Endodermal cell (in vitro differentiated cells): ENCODE measurements at places on chromosomes 6 and 20.

DNA sequence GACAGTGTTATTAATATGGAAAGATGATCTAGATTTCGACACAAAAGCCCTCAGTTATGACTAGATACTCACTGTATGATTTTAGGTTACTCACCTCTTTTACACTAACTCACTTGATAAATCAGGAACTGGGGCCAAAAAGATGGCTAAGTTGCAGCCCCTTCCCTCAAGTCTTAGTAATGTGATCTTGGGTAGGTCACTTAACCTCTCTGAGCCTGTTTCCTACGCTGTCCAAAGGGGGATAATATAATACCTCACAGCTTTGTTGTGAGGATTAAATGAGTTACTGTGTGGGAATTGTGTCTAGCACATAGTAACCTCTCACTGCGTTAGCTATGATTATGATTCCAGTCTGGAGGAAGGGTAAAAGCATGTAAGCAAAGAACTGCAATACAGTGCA, 1.3 kb downstream of the TTI1 start:
- no peak for DNase-seq

GRCh38 chr6:129504456-129504855, 205.5 kb downstream of the ARHGAP18 start:
- DNase-seq = no peak

- DNase-seq = no peak
Measured at GRCh38 chr6:75906871-75907270, 157.8 kb downstream of the MYO6 start.

GRCh38 chr20:19543101-19543500, 215.0 kb upstream of the RIN2 start:
- DNase-seq = no peak

DNA sequence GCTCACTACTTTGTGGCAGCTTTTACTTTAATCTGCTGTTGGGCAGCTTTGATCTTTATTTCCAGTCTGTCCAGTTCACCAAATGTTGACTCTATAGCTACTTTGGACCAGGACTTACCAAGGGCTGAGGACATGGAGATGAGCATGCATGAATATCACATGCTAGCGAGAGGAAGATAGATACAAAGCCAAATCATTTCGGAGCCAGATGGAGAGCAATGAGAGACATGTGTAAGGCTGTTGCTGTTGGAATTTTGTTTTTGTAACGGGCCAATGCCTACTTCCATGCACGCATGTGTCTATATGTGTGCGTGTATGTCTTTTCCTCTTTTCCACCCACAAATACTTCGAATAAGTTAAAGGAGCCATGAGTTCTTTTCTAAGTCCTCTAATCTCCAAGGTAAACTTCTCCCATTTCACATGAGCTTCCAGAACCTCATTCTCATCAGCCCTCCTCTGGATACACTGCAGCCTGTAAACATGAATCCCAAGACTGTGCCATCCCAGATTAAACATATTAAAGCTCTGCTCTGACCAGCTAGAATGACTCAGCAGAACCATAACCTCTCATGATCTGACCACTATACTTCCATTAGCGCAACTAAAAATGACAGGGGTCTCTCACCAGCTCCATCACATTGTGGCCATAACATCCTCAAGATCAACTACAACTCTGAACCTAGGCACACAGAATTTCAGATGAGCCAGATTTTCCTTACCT, 160.7 kb downstream of the LRFN2 start:
- no peak for DNase-seq

DNA sequence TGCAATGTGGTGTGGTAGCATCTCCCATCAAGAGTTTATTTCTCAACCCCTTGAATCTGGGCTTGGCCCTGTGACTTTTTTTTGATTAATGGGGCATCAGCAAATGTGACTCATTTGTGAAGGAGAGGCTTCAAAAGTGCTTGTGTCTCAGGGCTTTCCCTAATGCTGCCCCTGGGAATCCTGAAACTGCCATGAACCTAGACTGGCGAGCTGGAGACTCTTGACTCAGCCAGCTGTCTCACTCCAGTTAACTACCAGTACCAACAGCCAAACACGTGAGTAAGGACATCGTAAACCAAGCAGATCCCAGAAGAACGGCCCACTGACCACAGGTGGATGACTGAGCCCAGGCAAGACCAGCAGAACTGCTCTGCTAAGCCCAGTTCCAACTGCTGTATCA, 72.8 kb upstream of the ADTRP start:
- no peak for DNase-seq

- DNase-seq = no peak
Measured at GRCh38 chr6:161507375-161507774, 233.5 kb upstream of the AGPAT4 start.

- DNase-seq = no peak
Measured at GRCh38 chr20:44758247-44759101, 12.8 kb downstream of the KCNK15 start.

- no peak for DNase-seq
Measured at GRCh38 chr6:15595461-15596173, 67.2 kb downstream of the DTNBP1 start.

DNA sequence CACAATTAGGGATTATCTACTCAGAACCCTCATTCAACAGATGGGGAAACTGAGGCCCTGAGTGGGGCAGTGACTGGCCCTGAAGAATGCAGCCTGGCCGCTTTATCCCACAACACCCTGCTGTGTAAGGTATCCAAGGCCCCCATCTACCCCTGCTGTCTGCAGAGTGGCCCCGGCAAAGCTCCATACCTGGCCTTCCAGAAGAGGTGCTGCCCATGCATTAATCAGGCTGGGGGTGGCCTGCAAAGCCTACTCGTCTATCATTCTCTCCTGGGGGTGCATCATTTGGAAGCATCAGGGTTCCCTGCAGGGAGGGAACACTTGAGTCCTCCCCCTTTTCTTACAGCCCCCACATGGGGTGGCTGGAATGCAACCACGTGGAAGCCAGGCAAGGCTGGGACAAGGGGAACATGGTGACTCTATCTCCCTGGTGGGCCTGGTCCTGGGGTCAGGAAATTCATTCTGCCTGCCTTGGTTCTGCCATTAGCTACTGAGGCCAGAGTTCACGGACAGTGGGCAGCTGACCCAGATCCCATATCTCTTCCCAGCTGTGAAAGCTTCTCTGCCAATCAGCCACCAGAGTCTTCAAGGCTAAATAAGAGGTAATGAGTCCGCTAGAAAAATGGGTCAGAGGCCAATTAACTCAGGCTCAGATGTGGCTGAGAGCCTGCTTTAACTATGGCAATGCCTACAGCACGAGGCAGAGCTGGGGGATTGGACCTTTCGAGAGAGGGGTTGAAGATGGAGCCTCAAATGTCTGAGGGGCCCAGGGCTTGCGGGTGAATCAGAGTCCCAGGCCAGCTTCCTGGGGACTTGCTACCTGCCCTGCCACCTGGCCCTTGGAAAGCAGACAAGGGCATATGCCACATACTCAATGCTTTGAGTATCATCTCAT, 72.3 kb upstream of the TOX2 start:
- DNase-seq = no peak

- DNase-seq = no peak
Measured at GRCh38 chr6:33416386-33417127, 1.4 kb downstream of the CUTA start.

DNA sequence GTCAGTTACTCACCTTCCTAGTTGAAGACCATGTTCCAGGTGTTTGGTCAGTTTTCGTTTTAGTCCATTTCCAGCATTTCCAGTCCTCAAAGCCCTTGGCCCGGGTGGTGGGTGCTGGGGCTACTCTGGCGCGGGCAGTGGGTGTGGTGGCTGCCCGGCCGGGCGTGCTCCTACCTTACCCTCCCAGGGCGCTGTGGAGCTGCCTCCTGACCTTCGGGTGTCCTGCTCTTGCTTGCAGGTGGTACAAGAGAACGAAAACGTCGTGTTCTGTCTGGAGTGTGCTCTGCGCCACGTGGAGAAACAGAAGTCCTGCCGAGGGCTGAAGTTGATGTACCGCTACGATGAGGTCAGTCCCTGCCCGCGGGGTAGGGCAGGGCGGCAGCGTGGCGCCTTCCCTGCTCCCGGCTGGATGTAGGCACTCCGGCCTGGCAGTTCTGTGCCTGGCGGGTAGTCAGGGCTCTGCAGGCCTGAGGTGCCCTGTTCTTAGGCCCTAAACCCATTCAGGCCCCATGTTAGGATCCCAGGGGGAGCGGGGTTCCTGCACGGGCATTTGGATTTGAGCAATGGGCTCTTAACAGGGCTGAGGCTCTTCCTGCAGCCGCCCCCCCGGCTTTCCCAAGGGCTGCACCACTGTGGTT, 145.8 kb downstream of the DTNBP1 start:
- no peak for DNase-seq

- DNase-seq = peak; percentile 66
Measured at GRCh38 chr6:90297867-90298381, 1.3 kb upstream of the BACH2 start.

DNA sequence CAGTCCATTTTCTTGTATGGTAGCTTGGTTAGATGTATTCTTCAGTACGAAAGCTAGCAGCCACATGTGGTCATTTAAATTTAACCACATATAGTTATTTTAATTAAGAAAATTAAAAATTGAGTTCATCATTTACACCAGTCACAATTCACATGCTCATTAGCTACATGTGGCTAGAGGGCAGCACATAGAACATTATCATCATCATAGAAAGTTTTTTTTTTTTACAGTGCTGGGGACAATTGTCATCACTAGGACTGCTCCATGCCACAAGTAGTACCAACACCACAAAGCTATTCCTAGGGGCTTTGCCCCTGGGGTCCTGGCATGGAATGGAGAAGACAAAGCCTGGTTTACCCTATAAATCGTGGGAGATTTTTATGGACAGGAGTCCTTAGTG, 30.5 kb downstream of the PLCB4 start:
- DNase-seq = no peak

DNA sequence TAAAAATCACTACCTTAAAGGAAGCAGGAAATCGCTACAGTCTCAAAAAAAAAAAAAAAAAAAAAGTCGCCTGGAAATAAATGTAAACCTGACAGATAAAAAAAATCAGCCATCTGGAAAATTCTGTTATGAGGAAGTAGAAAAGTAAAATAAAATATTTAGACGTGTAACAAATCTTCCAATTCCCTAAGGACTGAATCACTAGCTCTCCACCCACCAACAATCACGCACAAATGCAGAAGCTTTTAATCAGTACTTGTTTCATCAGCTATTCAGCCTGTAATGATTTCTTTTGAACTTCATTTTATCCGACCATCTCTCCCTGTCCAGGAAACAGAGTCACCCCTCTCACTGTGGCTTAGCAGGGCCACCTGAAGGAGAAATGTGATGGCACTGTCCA, 59.0 kb downstream of the SLC23A2 start:
- no peak for DNase-seq

- DNase-seq = no peak
Measured at GRCh38 chr6:10769419-10769818, 21.8 kb downstream of the TMEM14B start.

DNA sequence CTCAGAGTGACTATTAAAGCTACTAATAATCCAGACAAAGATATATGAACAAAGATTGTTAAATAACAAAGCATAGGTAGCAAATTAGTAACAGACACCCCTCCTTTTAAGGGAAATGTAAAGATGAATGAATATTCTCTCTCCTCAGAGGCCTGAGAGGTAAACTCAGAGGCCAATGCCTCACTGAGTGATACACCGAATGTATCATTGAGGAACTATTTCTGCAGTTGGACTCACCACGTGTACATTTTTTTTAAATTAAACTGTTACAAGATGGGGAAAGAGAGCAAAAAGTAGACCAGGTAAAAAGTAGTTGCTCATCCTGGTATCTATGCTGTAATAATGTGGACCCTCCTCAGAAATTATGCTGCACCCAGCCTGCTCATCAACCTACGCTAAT, 72.3 kb upstream of the IPCEF1 start:
- DNase-seq = no peak

GRCh38 chr6:170244721-170245474, 46.0 kb downstream of the DLL1 start:
- peak; percentile 76 for DNase-seq

- no peak for DNase-seq
Measured at GRCh38 chr20:34316196-34316814, 13.2 kb upstream of the AHCY start.

DNA sequence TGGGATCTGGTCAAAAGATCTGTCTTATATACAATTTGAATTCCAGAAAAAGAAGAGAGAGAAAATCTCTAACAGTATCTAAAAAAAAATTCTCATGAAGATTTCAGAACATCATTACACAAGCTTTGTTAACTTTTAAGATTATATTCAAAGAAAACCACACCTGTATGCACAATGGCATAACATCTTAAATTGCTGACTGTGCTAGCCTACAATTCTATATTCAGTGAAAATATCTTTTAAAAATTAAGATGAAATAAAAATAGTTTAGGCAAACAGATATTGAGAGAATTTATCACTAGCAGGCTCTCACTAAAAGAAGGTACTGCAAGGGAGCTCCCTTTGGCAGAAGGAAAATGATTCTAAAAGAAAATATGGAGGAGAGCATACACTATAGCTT, 100.3 kb downstream of the BCKDHB start:
- no peak for DNase-seq

DNA sequence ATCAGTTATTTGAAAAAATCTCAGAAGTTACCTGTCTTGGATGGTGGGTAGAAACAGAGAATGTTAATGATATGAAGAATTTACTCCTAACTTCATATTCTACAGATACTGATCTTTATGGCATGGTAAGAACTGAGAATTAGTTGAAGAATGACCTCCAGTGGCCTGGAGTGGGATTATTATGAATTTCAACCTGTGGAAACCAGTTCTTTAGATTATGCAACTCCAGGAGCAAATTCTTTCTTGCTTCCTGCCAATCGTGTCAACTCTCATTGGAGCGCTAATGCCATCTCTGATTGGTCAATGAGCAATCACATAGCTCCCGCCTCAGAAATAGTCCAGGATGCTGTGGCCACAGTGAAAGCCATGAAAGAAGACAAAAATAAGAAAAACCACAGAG, 40.6 kb downstream of the LYRM2 start:
- DNase-seq = peak; percentile 60

DNA sequence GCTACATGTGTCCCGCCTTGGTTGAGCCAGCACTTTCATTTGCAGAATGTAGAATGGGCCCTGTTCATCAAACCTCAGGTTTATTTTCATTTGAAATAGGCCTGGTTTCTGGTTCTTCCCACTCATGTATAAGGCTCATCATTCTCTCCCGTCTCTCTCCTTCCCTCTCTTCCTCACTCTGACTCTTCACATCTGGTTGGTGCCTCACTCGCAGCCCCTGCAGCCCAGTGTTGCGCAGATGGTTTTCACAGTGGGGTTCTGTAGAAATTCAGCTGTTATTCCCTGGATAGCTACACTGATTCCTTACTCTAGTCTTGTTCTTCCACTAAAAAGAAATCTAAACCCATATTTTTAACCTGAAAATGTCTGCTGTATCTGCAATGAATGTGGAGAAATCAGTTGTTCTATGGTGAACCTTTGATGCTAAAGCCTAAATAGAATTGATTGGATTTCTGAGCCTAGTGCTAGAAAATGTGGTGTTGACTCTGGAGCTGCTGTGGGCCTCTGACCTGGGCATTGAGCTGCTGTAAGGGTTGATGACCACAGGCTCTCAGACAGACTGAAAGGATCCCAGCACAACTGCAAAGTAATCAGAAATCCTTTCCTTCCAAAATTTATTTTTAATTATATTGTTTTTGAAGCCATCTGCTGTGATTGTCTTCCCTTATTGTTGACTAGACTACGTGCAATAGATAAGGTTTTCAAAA, 150.3 kb downstream of the TMEM242 start:
- no peak for DNase-seq

- no peak for DNase-seq
Measured at GRCh38 chr6:114718716-114719270, 376.0 kb upstream of the HS3ST5 start.

- DNase-seq = peak; percentile 36
Measured at GRCh38 chr20:62050166-62051120, 15.2 kb downstream of the TAF4 start.
